A549 treated with Mapracorat at 1 μM for 4 hours (cell line): ENCODE measurements at places on chromosomes 13 and 19. TPM values are rescaled to one million over a fixed set of nuclear protein-coding genes. Genes with fewer than 3 reads are reported as not detected.

Gene ANGPTL8
- total RNA-seq, result 0.52 TPM in 1 of 5 replicates, not detected in the others

Gene TEX29
- 0.27 TPM in 1 of 5 replicates, not detected in the others for total RNA-seq

Gene CGB2
- total RNA-seq, result 0.44 TPM in 1 of 5 replicates, not detected in the others

Gene SIGLEC7
- total RNA-seq, result not detected in 5 replicates

Gene CYP2A7
- total RNA-seq, result not detected in 5 replicates

Gene ZSCAN4
- not detected in 5 replicates for total RNA-seq

Gene GARIN5B
- total RNA-seq, result 0.05 to 0.22 TPM (median 0.08 TPM) in 5 replicates

Gene CTXN1
- 8.9 to 22.8 TPM (median 20.7 TPM) in 5 replicates for total RNA-seq

Gene LACC1
- total RNA-seq, result 2.9 to 3.4 TPM (median 3.1 TPM) in 5 replicates

Gene MPND
- total RNA-seq, result 7.6 to 12.4 TPM (median 11.8 TPM) in 5 replicates

Gene LSR
- total RNA-seq, result 7.5 to 13.2 TPM (median 10.2 TPM) in 5 replicates

Gene CYP4F12
- 1.7 to 2.1 TPM (median 2.0 TPM) in 5 replicates for total RNA-seq

Gene TMEM91
- total RNA-seq, result 2.5 to 4.9 TPM (median 3.8 TPM) in 5 replicates

Gene ZNF575
- 1.5 to 2.5 TPM (median 1.8 TPM) in 5 replicates for total RNA-seq
